Activated CD4-positive, alpha-beta T cell treated with anti-CD3 and anti-CD28 coated beads for 36 hours (primary cell): ENCODE measurements at places on chromosomes 4 and X. TPM values are rescaled to one million over a fixed set of nuclear protein-coding genes. Genes with fewer than 3 reads are reported as not detected.

XPNPEP2 gene
- total RNA-seq, result 0.43 TPM

CXorf58 gene
- total RNA-seq, result 0.14 TPM

MAGEA4 gene
- not detected for total RNA-seq

TCEAL5 gene
- total RNA-seq, result not detected

TMEM271 gene
- not detected for total RNA-seq

SSX2 gene
- not detected for total RNA-seq

CHRNA9 gene
- not detected for total RNA-seq

STARD8 gene
- 0.07 TPM for total RNA-seq

AREG gene
- total RNA-seq, result 0.57 TPM

TMPRSS11A gene
- total RNA-seq, result not detected

MXRA5 gene
- total RNA-seq, result not detected

MAGEC3 gene
- total RNA-seq, result not detected

FAAH2 gene
- total RNA-seq, result 4.9 TPM

TEC gene
- total RNA-seq, result 4.3 TPM

ADH4 gene
- total RNA-seq, result not detected
